ENCODE measurements at places on chromosomes 2 and 18. TPM values are rescaled to one million over a fixed set of nuclear protein-coding genes. Genes with fewer than 3 reads are reported as not detected.

Gene LHCGR
- not detected for total RNA-seq

Gene SLC8A1
- 131 TPM for total RNA-seq

Gene MRPS5
- total RNA-seq: 47.1 TPM

Gene ZNF892
- total RNA-seq: 4.0 TPM

Gene POTEI
- under 0.01 TPM for total RNA-seq

Gene CNDP1
- not detected for total RNA-seq

Gene SMAD2
- total RNA-seq: 62.3 TPM

Gene INPP5D
- under 0.01 TPM for total RNA-seq

Gene CNPPD1
- total RNA-seq: 16.3 TPM

Gene NFATC1
- 2.3 TPM for total RNA-seq

Gene LYPD6B
- 0.56 TPM for total RNA-seq

Gene NR4A2
- total RNA-seq: 0.85 TPM

Gene WNT10A
- total RNA-seq: under 0.01 TPM

Gene GALNT3
- total RNA-seq: 1.2 TPM

Gene KIF5C
- total RNA-seq: 0.38 TPM

Gene PRSS56
- total RNA-seq: not detected

Gene TSPYL6
- total RNA-seq: not detected

Gene UGT1A3
- total RNA-seq: not detected

Gene ALK
- not detected for total RNA-seq

Gene ALPP
- total RNA-seq: not detected

Gene REG3A
- not detected for total RNA-seq

Gene TNFAIP6
- 69.3 TPM for total RNA-seq

Gene TTC32
- total RNA-seq: 4.2 TPM

Gene CPO
- under 0.01 TPM for total RNA-seq

Gene FNDC4
- 24.5 TPM for total RNA-seq

Gene IL36B
- total RNA-seq: not detected

Gene EFHD1
- 2.0 TPM for total RNA-seq

Gene LGALSL
- total RNA-seq: 6.2 TPM
